ENCODE measurements at places on chromosomes 7 and 10. TPM values are rescaled to one million over a fixed set of nuclear protein-coding genes. Genes with fewer than 3 reads are reported as not detected.

- DNase-seq: no peak
These were observed 235.9 kb downstream of the FOXP2 start for GRCh38 chr7:114650491-114650890.

GRCh38 chr10:9294132-9294663 is 1239.7 kb downstream of the GATA3 start:
- DNase-seq: no peak

GRCh38 chr10:101573885-101574753 is 13.9 kb downstream of the POLL start:
- no peak for DNase-seq

DNA sequence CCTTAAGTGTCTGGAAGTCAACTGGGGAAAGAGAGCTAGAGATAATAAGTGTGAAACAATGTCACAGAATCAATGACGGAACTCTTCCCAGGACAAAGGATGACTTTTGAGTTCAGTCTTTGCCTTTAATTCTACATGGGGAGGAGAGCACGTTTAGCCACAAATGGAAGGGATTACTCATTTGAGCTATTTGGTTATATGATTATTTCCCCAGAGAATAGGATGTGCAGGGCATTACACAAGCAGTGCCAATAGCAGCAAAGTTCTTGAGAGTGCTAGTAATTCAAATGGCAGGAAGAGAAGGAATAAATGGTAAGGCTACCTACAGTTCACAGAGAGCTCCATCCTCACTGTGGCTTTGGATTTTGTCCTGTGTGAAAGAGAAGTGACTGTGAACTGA is 6.0 kb downstream of the EGFR start:
- DNase-seq: no peak

- no peak for DNase-seq
These were observed 268.3 kb downstream of the ARHGAP12 start for GRCh38 chr10:31660300-31660699.

- peak; percentile 73 for DNase-seq
These were observed 9.2 kb downstream of the ZNF488 start for GRCh38 chr10:47374611-47375536.

- no peak for DNase-seq
These were observed 4.1 kb upstream of the NT5C2 start for GRCh38 chr10:103197174-103197573.

GRCh38 chr10:63423494-63423893 is 42.3 kb downstream of the JMJD1C start:
- no peak for DNase-seq

DNA sequence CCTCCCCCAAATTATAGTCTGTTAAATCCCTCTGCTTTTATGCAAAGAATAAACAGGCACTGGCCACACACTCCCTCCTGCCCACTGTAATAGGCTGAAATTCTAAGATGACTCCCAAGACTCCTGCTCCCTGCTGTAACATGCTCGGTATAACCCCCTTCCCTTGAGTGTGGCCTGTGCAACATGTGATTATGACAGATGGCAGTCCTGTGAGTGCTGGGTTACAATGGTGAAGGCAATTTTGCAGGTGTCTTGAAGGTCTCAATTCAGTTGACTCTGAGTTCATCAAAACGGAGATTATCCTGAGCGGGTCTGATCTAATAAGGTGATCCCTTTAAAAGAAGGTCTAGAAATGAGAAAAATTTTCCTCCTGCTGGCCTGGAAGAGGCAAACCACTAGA is 55.9 kb downstream of the CREB3L2 start:
- DNase-seq: no peak

- DNase-seq: no peak
These were observed 93.7 kb downstream of the SEMA3A start for GRCh38 chr7:84100866-84101265.

GRCh38 chr7:132527467-132528410 is 48.5 kb downstream of the PLXNA4 start:
- DNase-seq: no peak

- no peak for DNase-seq
These were observed 423.2 kb upstream of the PCDH15 start for GRCh38 chr10:55224007-55224781.

- no peak for DNase-seq
These were observed 163.2 kb downstream of the AVL9 start for GRCh38 chr7:32658467-32658869.

DNA sequence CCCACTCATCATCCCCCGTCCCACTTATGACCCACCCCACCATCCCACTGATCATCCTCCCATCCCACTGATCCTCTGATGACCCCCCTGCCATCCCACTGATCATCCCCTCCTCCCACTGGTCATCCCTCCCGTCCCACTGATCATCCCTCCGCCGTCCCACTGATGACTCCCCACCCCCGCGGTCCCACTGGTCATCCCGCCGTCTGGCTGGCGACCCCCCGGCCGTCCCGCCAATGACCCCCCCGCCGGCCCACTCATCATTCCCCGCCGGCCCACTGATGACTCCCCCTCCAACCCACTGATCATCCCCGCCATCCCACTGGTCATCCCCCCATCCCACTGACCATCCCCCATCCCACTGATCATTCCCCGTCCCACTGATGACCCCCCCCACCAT is 161.1 kb downstream of the GRM8 start:
- no peak for DNase-seq

GRCh38 chr10:37269554-37270256 is 144.3 kb downstream of the ANKRD30A start:
- no peak for DNase-seq

DNA sequence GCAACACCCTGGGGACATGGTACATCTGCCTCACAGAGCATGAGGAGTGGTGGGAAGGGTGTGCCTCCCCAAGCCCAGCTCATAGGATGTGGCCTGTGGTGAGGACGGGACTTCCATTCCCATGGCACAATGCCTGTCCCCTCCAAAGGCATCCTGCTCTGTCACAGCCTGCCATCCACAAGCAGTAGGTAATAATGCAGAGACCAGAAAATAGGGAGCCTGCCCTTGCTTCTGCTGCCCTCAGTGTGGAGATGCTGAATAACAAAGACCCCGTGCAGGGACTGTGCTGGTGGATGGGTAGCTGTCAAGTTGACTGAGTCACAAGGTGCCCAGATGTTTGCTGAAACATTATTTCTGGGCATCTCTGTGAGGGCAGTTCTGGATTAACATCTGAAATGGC is 199.9 kb upstream of the GRB10 start:
- no peak for DNase-seq

- DNase-seq: no peak
These were observed 54.2 kb upstream of the FHIP2A start for GRCh38 chr10:114767101-114767985.

- DNase-seq: no peak
These were observed 100.6 kb upstream of the CELF2 start for GRCh38 chr10:10917031-10917430.

Gene KIF11
- total RNA-seq: 9.2 TPM

Gene PCLO
- total RNA-seq: 1.4 TPM

Gene HOXA3
- total RNA-seq: not detected

Gene ANXA8L1
- not detected for total RNA-seq

Gene RASSF4
- 11.8 TPM for total RNA-seq

Gene IFIT1B
- total RNA-seq: not detected

Gene HOXA2
- not detected for total RNA-seq

Gene GCK
- total RNA-seq: not detected

Gene GPR26
- not detected for total RNA-seq

Data from osteocyte (in vitro differentiated cells).